SJCRH30 (cell line): ENCODE measurements at places on chromosomes 12 and 14. TPM values are rescaled to one million over a fixed set of nuclear protein-coding genes. Genes with fewer than 3 reads are reported as not detected.

PLEKHG7 gene
- not detected in 2 replicates for total RNA-seq

C12orf43 gene
- total RNA-seq = 17.2 and 18.9 TPM in 2 replicates

DNA sequence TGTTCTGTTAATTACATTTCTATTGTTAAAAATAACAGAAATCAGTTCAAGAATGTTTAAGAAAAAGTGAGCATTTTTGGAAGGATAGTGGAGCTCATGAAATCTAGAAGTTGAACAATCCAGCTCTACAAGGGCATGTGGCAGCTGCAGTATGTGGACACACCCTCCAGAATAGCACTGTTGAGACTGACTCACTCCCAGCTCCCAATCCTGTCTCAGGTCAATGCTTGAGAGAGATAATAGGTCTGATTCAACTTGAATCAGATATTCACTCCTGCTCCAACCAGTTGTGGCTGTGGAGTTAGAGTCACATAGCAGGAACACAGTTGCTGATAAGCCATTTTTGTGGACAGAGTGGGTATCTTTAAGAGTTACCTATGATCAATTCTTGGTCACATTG is 113.0 kb upstream of the NTF3 start:
- DNase-seq = peak; percentile 21

DNA sequence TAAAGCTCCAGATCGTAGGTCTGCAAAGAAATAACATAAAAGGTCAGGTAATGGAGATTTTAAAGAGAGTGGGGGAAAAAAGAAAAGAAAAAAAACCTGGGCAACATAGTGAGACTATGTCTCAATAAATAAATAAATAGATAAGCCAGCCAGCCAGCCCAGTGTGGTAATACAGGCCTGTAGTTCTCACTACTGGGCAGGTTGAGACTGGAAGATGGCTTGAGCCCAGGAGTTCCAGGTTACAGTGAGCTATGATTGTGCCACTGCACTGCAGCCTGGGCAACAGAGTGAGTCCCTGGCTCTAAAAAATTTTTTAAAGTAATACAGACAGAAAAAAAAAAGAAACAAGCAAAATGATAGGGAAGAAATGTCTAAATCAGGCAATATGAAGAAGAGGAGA is 43.2 kb upstream of the BBS10 start:
- DNase-seq = no peak

DNA sequence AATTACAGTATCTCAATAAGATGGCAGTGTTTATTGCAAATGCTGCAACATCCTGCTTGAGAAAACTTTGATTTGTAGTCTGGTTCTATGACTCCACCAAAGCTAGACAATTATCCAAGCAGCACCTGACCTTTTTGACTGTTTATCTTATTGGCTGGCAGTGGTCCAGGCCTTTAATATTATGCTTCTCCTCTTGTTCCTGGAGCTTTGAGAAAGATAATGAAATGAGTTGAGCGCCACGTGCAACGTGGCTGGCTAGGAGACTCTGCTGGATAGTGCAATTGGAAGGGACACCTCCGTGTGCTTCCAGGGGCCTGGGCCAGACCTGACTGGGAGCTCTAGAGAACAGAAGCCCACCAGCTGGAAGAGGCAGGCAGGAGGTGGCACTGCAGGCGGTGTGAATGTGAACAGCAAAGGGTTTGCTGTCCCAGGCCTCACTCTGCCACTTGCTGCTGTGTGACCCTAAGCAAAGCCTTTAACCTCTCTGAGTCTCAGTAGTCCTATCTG is 349.3 kb downstream of the CACNA1C start:
- DNase-seq = no peak

- no peak for DNase-seq
Measured at GRCh38 chr12:24596768-24597388, 352.0 kb downstream of the BCAT1 start.

- no peak for DNase-seq
Measured at GRCh38 chr12:44873898-44874297, 2.2 kb downstream of the NELL2 start.

DNA sequence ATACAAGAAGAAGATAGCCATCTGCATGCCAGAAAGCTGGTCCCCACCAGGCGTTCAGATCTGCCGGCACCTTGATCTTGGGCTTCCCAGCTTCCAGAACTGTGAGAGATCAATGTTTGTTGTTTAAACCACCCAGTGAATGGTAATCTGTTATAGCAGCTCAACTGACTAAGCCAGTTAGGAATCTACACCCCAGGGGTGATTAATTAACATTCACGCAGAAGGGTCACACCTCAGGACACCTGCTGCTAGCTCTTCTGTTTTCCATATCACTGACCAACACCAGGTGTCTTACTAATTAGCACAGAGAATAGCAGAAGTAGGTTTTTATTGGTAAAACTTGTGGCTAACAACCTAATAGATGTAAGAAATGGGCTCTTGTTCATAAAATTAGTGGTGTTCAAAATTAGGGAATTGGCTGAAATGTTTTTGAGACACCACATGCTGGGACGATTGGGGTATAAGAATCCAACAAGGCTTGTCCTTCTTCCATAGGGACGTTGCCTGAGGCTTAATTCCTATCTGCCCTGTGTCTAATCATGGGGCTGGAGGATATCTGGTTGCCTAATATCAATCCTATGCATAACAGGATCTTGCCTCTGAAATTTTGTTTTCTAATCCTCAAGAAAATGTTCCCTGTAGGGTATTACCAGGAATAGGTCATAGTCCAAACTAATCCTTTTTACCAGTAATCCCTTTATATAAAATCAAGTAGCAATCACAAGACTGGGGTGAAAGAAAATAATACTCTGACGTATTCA is 42.0 kb upstream of the CHST11 start:
- peak; percentile 10 for DNase-seq

DNA sequence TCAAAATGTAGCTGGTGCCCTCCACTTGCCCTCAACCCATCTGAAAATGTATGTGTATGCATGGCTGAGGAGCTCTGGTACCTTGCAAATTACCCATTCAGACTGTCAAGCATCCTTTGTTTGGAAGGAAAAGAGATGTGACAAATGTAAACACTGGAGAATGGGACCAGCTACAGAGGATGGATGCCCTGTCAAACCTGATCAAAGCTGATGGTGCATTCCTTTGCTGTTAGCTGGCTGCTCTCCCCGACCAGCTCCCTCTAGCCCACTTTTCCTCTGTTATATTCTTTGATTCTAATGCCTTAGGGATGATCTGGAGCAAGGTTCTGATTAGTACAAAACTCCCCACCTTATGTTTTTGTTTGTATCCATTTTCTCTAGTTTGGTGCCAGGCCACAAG is 310.3 kb downstream of the C12orf75 start:
- no peak for DNase-seq

- no peak for DNase-seq
Measured at GRCh38 chr12:110538869-110539622, 36.9 kb downstream of the RAD9B start.

DNA sequence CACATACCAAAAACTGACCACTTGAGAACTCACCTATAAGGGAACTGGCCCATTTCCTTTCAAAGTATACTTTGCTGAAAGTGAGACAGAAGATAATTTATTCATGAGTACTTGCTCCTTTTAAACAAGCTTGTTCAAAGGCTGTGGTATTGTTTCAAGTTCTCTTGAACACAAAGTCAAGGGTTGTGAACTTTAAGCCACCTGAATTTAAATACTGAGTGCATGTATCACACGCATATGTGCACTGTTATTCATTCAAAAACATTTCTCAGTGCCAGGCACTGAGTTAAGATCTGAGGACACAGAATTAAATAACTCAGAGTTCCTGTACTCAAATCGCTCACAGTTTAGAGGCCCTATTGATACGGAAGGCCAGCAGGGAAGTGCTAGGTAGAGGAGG is 19.1 kb upstream of the LDHB start:
- no peak for DNase-seq

DNA sequence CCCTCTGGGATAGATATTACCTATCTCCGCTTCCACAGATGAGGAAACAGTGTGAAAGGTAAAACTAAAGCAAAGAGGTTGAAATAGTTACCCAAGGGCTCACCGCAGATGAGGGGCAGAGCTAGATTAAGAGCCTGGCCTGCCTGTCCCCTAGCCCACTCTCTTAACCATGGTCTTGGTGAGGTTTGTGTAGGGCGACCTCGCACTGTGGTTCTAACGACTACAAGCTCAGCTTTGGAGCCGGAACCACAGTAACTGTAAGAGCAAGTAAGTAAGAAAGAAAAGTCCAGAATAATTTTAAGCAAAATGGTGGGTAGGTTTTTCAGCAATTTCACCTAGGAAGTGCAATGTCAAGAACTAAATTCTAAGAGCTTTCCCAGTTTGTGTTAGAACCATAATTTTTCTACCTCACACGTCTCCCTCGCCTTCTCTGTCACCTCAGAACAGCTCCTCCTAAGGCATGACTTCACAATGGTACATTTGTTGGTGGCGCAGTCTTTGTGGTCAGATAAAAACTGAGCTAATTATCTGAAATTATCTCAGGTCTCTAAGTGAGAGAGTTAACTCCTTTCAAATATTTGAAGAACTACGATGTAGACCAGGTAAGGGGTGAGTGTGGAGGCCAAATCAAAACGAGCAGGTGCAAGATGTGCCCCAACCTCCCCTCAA is 64.8 kb downstream of the DAD1 start:
- DNase-seq = no peak

DNA sequence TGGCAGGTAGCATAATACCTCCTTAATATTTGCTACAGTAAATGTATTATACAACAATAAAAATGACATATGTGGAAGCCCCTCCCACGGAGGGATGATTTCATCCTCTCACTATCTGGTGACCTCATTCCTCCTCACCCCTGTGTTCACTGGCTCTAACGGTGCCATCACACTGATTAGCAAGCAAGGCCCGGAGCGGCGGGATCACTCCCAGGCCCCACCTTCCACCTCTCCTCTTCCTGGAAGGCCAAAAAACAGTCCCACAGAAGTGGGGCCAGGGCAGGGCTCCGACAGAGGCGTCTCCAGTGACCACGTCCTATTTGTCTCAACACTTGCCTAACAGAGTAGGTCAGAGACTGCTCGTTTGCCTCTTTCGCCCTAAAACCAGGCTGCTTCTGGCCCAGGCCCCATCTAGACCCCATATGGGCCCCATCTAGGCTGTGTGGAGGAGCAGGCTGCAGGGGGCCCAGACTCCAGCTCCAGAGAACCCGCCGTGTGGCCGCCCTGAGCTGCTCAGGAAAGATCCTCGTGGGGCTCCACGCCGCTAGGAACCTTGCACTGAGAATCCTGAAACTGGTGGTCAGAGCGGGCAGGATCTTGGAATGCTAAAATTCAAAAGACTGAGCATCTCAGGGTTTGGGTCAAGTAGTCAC is 3.7 kb downstream of the SELPLG start:
- peak; percentile 82 for DNase-seq

DNA sequence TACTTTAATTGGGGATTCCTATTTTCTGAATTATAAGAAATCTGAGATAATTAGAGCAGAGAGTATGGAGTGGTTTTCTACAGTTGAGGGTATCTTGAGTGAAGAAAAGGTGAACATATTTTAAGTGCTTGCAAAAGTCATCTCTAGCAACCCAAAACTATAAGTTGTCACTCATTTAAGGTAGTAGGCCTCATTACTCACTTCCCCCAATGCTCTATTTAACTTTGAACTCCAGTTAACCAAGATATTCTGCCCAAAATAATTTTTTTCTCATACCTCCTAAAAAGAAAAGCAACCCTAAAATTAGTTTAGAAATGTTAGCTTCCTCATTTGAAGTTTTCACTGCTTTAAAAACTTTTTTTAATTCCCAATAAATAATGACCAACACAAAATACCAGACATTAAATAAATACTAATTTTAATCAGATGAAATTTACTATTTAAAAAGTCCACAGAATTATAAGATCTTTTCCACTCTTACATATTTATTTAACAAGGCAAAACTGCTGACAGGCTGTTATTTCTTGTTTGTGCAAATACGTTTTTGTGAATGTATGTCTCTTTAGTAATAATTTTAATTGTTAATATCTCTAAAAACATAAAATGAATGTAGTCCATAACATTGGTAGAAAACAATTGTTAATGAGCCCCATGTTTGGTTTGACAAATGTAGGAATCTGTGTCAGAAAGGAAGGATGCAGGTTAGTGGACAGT is 47.8 kb downstream of the VRK1 start:
- no peak for DNase-seq

GRCh38 chr14:61696753-61697318 is 1.5 kb downstream of the HIF1A start:
- no peak for DNase-seq
